ENCODE measurements at places on chromosomes 12 and 14.

GRCh38 chr14:71497645-71498086 lies 434.6 kb upstream of the RGS6 start:
- DNase-seq = no peak

GRCh38 chr14:74508292-74508731 lies 14.7 kb downstream of the ISCA2 start:
- DNase-seq = no peak

DNA sequence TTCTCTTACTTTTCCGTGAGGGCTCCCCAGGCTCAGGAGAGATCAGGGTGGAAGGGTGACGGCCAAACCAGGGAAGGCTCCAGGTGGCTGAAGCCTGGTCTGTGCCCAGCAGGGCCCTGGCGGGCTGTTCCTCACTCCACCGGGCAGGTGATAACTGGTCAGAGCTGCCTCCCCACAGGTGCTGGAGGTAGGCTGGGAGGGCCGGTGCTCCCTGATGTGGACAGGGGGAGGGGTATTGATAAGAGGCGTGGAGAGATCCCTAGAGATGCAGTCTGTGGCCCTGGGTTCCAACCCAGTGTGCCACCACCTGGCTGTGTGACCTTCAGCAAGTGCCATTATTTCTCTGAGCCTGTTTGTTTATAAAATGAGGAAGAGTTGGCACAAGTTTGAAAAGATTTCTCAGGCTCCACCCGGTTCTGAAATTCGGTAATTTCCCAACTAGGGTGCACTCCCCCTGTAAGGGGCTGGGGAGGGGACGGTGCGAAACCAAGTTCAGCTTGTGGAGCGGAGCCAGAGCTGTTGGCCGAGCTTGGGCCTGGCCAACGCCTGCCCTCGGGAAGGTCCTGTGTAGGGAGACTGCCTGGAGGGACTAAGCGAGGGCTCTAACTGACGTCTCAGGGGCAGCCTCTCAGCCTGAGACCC lies 1.0 kb upstream of the NR4A1 start:
- peak; percentile 94 for DNase-seq

DNA sequence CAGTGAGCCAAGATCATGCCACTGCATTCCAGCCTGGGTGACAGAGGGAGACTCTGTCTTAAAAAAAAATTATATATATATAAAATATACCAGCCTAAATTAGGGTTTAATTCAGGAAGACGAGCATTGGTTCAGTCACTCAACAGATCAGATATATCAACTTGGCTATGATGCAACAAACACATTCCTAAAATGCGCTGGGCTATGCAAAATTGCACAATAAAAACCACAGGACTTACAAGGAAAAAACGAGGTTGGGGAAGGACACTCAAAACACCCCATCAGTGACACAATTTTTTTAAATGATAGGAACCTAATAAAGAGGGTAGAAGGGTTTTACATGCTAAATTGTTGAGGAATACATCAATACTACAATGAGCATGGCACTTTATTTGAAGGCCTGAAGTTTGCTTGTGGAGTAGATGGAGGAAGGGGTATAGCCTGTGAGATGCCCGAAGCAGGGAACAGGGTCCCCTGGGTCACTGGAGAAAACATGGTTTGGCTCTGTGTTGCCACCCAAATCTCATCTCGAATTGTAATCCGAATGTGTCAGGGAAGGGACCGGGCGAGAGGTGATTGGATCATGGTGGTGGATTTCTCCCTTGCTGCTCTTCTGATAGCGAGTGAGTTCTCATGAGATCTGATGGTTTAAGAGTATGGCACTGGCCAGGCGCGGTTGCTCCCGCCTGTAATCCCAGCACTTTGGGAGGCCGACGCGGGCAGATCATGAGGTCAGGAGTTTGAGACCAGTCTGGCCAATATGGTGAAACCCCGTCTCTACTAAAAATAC lies 71.2 kb downstream of the TNFAIP2 start:
- peak; percentile 20 for DNase-seq

DNA sequence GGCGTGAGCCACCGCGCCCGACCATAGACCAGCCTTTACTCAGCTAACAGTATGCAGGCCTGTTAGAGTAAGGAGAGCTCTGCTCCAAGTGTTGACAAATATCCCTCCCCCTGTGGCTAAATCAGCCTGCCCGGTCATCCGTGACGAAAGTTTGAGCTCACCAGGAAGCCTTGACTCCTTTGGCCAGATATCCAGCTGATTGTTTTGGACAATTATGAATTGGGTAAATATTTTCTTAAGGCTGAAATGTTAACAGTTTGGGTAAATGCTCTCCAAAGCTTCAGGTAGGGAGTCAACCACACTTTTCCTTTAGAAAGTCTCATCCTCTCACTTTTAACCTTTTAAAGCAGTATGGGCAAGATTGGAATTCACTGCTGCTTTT lies 157.9 kb downstream of the PAWR start:
- DNase-seq = no peak

- DNase-seq = no peak
Observed at GRCh38 chr12:76762601-76762980, 1.3 kb upstream of the ZDHHC17 start.

GRCh38 chr14:60274448-60274847 lies 25.4 kb downstream of the PPM1A start:
- no peak for DNase-seq

- no peak for DNase-seq
Observed at GRCh38 chr12:63103494-63104131, 47.4 kb downstream of the AVPR1A start.

DNA sequence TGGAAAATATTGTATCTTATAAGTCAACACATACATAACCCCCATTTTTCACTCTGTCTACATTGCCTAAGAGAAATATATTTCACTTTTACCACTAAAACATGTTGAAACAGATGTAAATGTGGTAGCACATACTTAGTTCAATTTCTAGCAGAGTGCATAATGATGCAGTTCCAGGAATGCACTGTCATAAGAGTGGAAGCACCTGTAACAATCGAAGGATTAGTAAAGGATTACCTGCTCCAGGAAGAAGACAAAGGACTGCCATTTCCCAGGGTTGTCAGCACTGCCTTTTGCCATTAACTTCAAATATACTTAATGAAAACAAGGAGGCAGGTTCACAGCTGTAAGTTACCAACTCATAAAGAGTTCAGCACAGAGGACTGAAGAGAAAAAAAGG lies 24.6 kb downstream of the DAD1 start:
- no peak for DNase-seq

DNA sequence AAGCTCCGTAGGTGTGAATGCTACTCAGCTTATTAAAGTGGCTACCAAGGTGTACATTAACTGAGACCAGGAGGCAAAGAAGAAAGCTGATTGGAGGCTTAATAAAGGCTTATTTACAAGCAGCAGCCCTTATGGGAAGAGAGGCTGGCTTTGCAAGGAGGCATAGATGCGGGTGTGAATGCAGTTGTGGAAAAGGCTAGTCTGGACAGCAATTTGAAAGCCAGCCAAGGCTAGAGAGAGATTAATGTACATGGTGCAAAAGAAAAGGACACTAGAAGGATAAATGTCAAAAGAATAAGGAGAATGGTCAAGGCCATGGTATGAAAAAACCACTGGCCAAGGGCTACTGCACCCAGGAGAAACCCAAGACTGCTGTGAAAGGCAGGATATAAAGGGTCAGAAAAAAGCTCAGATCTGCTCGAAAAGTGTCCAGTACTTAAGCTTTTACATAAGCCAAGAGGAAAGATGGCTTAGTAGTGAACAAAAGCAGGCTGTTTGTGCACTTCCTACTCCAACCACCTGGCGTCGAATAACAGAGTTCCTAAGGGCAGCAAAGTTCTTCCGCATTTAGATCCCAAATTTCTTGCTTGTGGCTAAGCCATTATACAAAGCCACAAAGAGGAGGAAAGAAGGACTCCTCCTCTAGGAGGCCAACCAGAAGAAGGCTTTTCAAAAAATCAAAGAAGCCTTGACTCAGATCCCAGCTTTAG lies 24.0 kb downstream of the KLRK1 start:
- DNase-seq = no peak

DNA sequence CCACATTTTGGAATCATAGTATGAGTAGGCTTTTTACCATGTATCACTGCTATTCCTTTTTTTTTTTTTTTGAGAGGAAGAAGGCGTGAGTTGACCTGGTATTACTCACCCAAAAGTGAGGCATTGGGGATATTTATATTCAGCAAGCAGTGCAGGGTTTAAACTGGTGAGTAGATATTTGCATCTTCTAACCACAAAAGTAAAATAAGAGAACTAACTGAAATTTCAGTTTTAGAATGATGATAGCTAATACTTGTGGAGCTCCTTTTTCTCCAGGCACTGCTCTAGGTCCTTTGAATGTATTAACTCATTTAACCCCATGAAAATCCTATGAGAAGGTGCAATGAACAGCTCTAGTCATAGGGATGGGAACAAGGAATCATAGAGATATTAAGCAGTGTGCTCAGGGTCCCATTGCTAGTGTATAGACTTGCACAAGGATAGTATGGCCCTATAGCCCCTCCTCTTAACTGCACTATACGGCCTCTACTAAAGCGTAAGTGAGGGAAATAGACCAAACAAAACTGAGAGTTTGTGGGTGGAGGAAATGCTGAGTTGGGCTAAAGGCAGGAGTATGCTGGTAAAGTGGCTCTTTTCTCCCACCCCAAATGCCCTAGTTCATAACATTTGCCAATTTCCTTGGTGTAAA lies 104.3 kb upstream of the MAX start:
- DNase-seq = peak; percentile 76

DNA sequence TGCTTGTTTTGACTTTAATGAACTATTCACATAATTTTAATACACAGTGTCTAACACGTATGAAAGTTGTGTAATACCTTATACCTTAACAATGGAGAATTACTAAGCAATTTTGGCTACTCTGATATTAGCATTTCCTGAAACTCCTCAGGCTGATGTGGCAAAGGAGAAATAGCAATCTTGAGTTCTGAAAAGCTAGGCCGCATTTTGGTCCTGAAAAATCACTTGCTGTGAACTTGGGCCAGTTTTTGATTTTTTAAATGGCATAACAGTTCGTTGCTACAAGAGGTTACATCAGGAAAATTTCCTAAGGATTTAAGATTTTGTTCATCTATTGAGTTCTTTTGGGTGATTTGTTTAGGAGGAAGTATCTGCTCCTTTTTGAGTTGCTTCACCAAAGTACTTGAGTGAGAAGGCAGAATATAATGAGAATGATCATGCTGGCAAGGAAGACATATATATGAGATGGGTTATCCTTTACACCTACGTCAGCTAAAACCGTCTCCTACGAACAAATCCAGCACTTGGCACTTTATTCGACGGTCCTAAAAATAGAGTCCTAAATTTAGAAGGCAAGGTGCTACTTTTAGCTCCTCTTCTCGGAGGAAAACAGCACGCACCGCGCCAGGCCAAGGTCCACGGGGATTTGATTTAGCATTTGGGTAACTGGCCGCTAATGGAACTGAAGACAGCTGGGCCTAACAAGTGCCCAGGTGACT lies 32.2 kb downstream of the MIA2 start:
- DNase-seq = peak; percentile 25

GRCh38 chr12:62191491-62192179 lies 68.6 kb upstream of the USP15 start:
- DNase-seq = no peak

- DNase-seq = no peak
Observed at GRCh38 chr12:39619316-39619659, 315 bp downstream of the ABCD2 start.

DNA sequence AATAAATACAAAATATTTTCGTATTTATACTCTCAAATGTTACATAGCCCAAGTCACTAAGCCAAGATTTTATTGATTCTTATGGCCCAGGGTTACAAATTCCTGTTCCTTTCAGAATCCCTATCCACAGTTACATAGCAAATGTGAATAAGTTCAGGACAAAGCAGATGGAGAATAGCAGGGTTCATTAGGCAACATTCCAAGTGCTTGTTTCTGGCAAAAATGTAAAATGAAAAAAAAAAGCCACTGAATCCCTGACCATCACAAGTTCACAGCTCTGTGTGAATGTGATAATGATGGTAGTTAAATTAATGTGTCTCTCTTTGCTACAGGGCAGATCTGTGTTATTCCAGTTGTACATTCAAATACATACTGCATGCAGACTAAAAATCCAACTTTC lies 74.6 kb downstream of the KCNC2 start:
- DNase-seq = no peak

DNA sequence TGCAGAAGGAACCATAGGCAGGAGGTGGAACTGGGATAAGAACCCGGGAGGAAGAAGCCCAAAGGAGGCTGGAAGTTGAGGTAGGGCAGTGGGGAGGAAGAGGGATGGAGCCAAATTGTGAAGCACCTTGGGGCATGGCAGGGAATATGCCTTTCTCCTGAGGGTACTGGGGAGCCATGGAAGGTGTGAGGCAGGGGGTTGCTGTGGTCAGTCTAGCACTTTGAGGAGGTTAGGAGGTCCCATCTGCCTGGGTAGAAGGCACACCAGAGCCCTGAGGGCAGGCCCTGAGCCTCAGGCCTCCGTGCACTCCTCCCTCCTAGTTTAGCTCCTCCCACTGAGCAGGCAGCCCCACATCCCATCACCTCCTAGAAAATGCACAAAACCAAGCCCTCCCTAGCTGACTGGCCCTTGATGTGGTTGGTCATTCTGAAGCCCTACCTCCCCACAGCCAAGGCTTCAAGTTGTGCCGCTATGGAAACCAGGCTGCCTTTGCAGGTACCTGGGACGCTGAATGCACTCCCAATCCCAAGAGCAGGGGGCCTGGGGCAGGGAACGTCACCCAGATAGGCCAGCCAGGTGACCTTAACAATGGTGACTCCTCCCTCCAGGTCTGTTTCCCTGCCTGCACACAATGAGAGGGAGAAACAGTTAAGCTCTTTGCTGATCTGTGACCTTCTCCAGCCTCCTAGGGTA lies 15.1 kb downstream of the PHETA1 start:
- no peak for DNase-seq

DNA sequence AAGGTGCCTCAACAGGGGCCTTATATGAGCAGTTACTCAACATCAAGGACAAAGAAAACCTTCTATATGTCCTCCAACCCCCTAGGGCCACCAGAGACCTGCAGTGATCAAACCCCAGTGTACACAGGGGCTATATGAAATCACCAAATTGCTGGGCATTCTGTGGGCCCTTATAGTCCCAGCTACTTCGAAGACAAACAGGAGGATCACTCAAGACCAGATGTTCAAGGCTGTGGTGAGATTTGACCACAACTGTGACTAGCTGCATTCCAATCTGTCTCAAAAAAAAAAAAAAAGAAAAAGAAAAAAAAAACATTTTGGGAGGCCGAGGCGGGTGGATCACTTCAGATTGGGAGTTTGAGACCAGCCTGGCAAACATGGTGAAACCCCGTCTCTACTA lies 51.0 kb upstream of the PRB2 start:
- DNase-seq = no peak

GRCh38 chr12:48221645-48222044 lies 18.6 kb upstream of the OR10AD1 start:
- no peak for DNase-seq

DNA sequence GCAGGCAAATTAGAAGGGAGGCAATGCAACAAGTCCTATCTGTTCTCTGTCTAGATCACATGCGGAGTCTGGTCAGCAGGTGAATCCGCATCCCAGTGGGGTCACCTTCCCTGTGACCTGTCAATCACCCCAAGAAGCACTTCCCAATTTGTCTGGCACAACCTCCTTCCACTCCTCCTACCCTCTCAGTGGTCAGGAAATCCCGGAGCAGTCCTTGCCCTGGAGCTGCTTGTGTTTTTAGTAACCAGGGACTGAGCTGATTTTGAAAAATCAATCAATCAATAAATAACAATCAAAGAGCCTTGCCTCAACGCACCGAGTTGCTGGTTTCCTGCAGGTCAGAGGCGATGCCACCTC lies 572 bp upstream of the ACSS3 start:
- DNase-seq = no peak

Data from CD14-positive monocyte (primary cell).